Activated CD8-positive, alpha-beta memory T cell treated with anti-CD3 and anti-CD28 coated beads for 4 hours (primary cell): ENCODE measurements at places on chromosomes 2 and 18.

DNA sequence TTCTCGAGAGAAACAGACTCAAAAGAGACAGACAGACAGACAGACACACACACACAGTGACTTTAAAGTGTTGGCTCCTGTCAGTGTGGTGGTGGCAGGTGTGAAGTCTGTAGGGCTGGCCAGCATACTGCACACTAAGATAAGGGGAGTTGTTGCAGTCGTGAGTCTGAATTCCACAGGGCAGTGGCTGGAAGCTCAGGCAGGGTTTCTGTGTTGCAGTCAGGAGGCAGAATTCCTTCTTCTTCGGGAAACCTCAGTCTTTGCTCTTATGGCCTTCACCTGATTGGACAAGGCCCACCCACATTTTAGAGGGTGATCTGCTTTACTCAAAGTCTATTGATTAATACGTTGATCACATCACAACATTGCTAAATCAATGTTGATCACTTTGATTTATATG is 478.4 kb upstream of the HS6ST1 start:
- DNase-seq = no peak

- DNase-seq = no peak
Measured at GRCh38 chr18:28689588-28689987, 512.7 kb upstream of the CDH2 start.

DNA sequence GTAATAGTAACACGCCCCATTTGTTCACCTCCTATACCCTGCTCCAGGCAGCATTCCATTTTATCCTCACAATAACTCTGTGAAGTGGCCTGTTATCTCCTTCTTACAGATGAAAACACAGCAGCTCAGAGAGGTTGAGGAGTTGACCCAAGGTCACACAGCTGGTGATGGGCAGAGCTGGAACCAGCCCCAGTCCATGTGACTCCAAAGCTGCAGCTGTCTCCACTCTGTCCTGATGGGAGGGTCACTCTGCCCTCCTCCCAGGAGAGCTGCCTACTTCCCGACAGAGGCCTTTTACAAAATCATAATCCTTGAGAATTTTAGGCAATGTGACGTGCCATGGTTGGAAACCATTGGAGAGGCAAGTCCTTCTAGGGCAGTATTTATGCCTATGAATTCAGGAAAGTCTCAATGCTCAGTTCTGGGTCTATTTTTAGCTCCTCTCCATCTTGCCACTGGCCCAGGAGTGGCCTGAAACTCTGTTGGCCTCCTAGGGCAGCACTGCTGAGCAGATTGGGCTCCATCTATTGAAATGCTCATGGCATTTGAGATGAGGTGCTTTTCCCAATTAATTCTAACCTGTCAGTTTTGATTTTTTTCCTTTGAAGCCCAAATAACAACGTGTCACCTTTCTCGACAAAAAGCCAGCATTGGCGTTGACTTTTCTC is 162.0 kb upstream of the MSH6 start:
- no peak for DNase-seq

DNA sequence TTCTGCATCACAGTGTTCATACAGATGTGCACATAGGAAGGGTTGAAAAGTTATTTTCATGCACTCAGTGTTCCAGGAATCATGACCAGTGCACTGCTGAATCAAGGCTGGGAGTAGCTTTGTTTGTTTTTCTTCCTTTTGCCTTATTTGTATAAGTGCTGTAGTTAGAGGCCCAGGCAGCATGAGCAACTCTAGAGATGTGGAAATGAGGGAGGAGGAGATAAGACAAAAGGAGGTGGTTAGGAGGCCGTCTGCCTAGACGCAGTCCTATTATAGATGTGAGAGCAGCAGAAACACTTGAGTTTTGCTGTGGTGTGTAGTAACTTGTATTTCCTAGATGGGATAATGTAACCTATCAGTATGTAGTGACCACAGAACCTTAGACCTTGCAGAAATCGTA is 264.3 kb upstream of the RASGRP3 start:
- no peak for DNase-seq

DNA sequence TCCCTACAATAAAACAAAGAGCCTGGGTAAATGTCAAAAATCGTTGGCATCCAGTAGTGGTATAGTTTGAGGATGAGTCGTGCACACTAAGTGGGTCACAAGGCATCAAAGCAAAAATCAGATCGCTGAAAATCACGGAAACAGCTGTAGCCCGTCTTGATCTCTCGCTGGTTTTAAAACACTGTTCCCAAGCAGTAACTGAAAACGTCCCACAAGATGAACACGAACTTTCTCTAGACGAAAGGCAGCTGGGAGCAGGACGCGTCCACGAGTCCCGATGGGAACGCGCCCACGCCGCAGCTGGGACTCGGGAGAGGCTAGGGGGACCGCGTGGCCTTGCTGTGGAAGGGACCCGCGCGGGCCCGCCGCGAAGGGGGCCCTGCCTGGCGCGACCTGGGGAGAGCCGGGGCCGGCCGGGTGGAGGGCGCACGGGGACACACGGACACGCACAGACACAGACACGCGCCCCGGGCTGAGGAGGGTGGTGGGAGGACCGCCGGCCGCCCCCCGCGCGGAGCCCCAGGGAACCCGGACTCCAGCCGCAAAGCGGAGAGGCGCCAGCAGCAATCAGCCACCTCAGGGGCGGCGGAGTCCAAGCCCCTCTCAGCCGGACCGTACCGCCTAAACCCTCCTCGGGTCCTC is 651 bp downstream of the STK17B start:
- no peak for DNase-seq

GRCh38 chr2:173402405-173402974 is 47.8 kb downstream of the CDCA7 start:
- peak; percentile 57 for DNase-seq
